Activated naive CD4-positive, alpha-beta T cell treated with anti-CD3 and anti-CD28 coated beads for 36 hours (primary cell): ENCODE measurements at places on chromosomes 1 and 21.

GRCh38 chr1:48943393-48943792 lies 166.7 kb upstream of the BEND5 start:
- no peak for DNase-seq

DNA sequence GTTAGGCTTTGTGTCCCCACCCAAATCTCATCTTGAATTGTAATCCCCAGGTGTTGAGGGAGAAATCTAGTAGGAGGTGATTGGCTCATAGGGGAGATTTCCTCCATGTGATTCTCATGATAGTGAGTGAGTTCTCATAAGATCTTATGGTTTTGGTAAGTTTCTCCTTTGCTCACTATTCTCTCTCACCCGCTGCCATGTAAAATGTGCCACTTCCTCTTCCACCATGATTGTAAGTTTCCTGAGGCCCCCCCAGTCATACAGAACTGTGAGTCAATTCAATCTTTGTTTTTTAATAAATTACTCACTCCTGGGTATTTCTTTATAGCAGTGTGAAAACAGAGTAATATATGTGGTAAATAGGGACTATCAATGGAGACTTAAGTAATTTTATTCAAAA lies 434.5 kb upstream of the OLFM3 start:
- no peak for DNase-seq

- DNase-seq: no peak
Observed at GRCh38 chr1:8214501-8215173, 103.3 kb upstream of the SLC45A1 start.

- peak; percentile 29 for DNase-seq
Observed at GRCh38 chr1:230069796-230070195, 2.8 kb downstream of the GALNT2 start.

- no peak for DNase-seq
Observed at GRCh38 chr1:89763649-89763986, 57.2 kb upstream of the LRRC8D start.

- no peak for DNase-seq
Observed at GRCh38 chr1:87719658-87720057, 391.0 kb downstream of the LMO4 start.

DNA sequence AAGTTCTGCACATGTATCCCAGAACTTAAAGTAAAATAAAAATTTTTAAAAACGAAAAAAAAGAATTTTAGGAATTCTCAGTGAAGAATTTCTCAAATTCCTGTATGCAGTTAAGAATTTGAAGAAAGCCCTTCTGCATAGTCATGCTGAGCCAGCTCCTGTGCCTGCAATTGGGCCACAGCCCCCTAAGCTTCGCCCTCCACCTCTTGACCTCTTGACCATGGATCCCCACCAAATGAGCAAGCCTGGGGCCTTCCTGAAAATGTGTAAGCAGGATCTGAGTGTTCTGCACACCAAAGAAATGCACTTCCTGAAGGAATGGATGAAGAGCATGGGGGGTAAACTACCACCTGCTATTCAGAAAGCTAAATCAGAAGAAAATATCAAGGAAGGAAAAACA lies 52.0 kb downstream of the NBPF6 start:
- no peak for DNase-seq
